ENCODE measurements at places on chromosomes 16 and 17. TPM values are rescaled to one million over a fixed set of nuclear protein-coding genes. Genes with fewer than 3 reads are reported as not detected.

- DNase-seq: no peak
Measured at GRCh38 chr17:38706505-38707216, 1.6 kb downstream of the MLLT6 start.

DNA sequence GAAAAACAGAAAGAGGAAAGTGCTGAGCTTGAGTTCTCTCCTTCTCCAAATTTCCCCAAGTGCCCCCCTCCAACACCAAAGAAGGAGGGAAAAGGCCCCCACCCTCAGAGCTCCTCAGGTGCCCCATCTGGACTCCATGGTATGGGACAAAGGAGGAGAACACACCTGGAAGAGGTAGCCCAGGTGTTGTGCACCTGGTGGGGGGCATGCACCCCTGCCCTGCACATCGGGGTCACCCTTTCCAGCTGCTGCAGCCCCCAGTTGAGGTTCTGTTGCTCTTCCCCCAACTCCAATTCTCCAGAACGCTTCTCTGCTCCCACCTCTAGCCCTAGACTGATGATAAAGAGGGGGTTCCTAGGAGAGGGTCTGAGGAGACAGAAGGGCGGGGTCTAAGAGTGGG is 3.0 kb upstream of the COL1A1 start:
- no peak for DNase-seq

- DNase-seq: peak; percentile 35
Measured at GRCh38 chr17:47204722-47205418, 4.3 kb upstream of the MYL4 start.

- DNase-seq: no peak
Measured at GRCh38 chr16:3587547-3588110, 10.4 kb upstream of the NLRC3 start.

- no peak for DNase-seq
Measured at GRCh38 chr17:4720787-4721186, 10.4 kb downstream of the ARRB2 start.

DNA sequence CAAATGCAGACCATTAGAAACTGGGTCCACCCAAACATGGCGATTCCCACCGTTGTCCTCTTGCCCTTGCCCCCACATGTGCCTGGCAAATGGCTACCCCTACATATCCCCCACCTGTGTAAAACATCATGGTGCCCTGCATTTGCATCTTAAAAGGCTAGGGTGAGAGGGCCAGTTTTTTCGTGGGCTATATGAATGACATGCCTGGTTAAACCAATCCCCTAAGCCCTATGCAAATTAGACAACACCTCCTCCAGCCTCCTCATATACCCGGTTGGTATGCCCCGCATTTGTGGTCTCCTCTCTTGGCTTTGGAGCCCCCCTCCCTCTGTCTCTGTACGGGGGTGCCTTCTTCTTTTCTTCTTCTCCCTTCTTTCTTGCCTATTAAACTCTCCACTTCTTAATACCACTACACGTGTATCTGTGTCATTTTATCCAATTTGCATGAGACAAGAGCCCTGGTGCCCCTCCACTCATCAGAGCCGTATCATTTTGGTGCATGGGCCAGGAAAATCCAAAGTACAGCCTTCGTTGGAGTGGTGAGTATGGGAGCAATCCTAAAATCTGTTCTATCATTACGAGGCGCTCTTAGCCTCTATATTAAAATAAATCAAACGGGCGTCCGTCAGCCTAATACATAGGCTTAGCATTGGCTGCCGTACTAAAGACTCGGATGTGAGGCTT is 30.1 kb downstream of the QPRT start:
- no peak for DNase-seq

P2RX5 gene
- polyA plus RNA-seq: 1.3 TPM

NTN1 gene
- 3.4 TPM for polyA plus RNA-seq

RHBDL1 gene
- 1.8 TPM for polyA plus RNA-seq

GRCh38 chr17:31573047-31573446 is 181.6 kb downstream of the RAB11FIP4 start:
- DNase-seq: no peak

GRCh38 chr16:31664683-31665482 is 137.2 kb downstream of the AHSP start:
- DNase-seq: no peak
